ENCODE measurements at places on chromosomes 2 and 18.

DNA sequence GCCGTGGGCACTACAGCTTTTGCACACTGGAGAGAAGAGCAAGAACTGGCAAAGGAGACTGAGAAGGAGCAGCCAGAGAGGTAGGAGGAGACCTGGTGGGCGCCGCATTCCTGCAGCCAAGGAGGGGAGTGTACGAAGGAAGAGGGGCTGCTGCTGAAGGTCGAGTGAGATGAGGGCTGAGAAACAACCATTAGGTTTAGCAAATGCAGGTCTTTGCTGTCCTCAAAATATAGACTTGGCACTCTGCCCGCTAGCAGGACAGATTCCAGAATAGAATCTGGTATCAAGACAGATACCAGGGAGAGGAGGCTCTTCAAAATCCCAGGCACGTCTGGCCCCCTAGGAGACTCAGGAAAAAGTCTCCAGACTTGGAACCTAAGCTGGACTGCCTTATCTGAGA lies 83.0 kb downstream of the TGOLN2 start:
- DNase-seq = no peak

- DNase-seq = no peak
Measured at GRCh38 chr2:59033661-59034060, 792.5 kb upstream of the FANCL start.

DNA sequence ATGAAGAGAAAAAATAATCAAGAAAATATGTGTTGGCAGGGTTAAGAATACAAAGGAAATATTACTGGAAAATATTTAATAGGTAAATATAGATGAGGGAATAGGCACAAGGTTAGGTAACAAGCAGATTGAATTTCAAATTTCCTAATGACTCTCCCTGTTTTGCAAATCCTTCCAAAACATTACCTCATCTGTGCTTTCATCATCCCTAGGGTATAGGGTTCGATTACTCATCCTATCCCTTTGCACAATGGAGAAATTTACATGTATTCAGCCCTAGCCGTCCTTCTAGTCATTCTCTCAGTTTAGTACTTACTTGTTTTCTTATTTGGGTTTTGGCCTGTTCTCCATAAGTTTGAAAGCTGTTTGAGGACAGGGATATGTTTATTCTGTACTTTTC lies 864.6 kb upstream of the FSHR start:
- no peak for DNase-seq

GRCh38 chr2:187274146-187274545 lies 173.9 kb downstream of the CALCRL start:
- DNase-seq = no peak

DNA sequence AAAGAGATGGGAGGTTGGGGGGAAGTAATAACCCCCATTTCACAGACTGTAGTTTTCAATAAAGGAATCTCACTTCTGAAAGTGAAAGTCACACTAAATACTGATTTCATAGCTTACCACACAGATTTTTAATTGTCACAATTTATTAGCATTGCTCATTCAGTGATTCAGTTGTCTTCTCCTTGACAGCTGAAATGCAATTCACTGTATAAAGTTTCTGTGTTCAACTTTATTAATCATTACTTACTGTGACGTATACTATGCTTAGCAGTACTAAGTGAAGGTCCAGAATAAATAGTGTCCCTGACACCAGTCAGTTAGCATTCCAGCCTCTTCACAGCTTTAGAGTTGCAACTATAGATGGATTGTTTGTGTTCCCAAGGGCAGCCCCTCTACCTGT lies 324.1 kb upstream of the CRIM1 start:
- no peak for DNase-seq

- no peak for DNase-seq
Measured at GRCh38 chr2:64538764-64539433, 14.8 kb downstream of the AFTPH start.

DNA sequence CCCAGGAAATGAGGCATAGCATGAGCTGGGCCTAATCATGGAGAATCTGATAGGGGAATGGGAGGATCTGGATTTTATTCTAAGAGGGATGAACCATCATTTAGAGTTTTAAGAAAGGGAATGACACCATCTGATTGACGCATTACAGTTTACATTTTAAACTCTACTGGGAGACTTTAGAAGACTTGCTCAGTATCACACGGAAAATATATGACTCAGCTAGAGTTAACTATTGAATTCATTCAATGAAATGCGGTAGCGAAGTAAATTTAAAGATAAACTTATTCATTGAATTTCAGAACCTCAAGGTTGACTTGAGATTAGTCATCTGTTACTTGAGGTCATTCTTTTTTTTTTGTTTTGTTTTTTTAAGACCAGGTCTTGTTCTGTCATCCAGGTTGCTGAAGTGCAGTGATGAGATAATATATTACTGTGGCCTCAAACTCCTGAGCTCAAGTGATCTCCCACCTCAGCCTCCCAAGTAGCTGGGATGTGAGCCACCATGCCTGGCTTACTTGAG lies 25.0 kb downstream of the MC4R start:
- DNase-seq = no peak

DNA sequence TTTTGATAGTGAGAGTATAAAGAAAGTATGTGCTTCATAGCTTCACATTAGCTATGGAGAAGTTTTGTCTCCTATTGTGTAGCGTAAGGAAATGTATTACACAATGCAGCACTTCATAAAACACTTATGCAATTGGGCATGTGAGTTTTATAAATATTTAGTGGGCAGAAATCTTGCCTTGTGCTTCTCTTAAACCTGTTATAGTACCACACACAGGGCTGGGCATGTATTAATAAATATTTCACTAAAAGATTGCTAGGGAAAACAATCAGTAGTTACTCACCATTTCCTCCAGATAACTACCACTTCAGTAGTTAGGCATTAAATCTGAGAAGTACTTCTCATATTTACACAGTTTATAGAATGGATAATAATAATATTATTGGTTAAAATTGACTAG lies 1080.8 kb upstream of the PIK3C3 start:
- no peak for DNase-seq

GRCh38 chr18:57976230-57976773 lies 67.7 kb upstream of the NEDD4L start:
- no peak for DNase-seq

All from Caco-2 (cell line).